OCI-M1 (cell line): ENCODE measurements at places on chromosomes 3 and 15.

GRCh38 chr3:186997473-186997939, 67.2 kb downstream of the ST6GAL1 start:
- DNase-seq, result peak; percentile 44

- no peak for DNase-seq
Observed at GRCh38 chr3:73498764-73499622, 125.7 kb downstream of the PDZRN3 start.

- DNase-seq, result no peak
Observed at GRCh38 chr3:192916371-192917027, 1.2 kb downstream of the MB21D2 start.

DNA sequence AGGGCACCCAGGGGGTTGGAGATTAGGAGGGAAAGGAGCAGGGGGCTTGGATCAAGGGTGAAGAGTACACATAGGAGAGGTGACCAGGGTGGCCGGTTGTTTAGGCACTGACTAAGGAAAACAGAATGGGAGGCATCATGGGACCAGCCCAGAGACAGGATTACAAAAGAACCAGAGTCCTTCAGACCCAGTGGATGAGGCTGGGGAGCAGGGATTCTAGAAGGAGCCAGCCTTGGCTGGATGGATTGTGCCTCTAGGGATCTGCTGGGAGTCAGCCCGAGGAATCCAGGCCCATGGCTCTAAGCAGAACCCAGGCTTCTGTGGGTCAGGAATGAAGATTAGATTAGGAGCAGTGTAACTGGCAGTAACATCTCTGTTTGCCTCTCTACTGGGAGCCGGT, 98.6 kb downstream of the ARNT2 start:
- no peak for DNase-seq

DNA sequence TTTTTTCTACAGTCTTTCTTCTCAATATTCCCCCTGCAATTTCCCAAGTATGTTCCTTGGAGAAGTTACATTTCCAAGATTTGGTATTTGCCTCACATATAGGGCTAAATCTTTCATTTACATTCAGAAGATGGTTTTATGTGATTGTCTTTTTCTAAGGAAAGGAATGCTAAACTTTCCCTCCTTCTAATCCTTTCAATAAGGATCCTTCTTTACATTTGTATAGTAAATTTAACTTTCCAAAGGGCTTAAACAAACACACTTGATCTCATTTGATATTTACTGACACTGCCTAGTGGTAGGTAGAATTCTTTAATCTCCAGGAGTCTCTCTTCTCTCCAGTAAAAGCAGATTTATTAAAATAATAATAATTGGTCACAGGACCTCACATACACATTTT, 185.3 kb downstream of the LSAMP start:
- no peak for DNase-seq

DNA sequence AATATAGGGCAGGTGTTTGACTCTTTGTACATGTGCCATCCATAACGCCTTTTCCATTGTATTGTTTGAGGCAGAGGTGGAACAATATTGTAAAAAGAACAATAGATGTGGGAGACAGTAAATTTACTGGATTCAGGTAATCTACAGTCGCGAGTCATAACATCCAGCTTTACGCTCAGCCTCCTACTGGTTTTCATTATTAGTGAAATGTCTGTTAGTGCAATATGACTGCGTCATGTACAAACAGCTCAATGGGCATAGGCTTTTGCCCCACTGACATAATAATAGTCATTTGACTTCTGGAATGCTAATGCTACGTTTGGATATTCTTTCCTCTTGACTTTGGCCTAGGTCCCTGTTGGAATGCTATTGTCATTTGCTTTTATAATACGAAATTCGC, 9.5 kb downstream of the CACNA2D3 start:
- no peak for DNase-seq

DNA sequence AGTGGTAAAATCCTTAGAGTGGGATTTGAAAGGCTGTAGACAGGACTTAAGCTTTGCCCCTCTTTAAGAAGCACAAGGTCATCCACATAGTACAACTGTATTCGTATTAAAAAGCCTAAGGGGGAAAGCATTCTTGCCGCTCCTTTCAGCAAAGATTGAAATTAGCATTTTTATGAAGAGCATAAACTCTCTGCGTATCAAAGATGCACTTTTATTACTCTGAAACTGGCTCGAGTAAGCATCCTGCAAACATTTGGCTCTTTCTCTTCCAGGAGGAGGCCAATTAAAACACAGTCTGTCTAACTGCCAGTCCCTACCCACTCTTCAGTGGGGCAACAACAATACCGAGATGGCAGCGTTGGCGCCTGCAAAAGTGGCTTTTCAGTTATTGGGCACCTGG, 192.5 kb upstream of the TPRG1 start:
- DNase-seq, result no peak

DNA sequence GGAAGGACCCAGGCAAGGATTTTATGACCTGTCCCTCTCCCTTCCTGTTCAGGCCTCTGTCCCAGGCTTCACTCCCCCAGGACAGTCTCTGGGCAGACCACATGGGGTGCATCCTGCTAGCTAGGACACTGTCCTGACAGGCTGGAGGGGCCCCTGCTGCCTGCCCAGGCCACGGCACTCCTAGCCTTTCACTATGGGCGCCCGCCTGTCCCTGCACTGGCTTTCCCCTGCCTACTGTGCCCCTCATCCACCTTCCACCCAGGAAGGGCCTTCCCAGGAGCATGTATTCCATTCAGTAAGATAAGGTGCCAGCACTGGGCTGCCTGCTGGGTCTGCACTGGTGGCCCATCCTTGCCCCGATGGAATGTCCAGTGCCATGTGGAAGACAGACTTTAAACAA, 145.3 kb downstream of the DNAJB8 start:
- no peak for DNase-seq

- DNase-seq, result no peak
Observed at GRCh38 chr3:56294286-56294685, 174.0 kb downstream of the ERC2 start.

GRCh38 chr15:90046911-90047392, 45.8 kb downstream of the ZNF710 start:
- no peak for DNase-seq

DNA sequence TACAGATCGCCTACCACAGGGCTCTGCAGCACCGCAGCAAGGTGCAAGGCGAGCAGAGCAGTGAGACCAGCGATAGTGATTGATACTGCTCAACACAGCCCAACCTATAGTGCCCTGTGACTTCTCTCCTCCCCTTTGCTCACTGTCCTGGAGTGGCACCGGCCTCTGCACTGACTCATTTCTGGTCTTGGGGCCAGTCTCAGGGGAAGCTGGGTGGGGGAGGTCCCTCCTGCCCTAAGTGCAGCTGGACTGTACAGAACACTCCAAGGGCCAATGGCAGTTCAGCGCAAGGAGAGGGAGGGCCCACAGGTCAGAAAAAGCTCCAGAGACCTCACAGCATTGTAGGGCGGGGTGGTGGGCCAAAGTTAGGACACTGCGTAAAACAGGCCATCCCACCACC, 2.5 kb upstream of the OGG1 start:
- DNase-seq, result no peak

DNA sequence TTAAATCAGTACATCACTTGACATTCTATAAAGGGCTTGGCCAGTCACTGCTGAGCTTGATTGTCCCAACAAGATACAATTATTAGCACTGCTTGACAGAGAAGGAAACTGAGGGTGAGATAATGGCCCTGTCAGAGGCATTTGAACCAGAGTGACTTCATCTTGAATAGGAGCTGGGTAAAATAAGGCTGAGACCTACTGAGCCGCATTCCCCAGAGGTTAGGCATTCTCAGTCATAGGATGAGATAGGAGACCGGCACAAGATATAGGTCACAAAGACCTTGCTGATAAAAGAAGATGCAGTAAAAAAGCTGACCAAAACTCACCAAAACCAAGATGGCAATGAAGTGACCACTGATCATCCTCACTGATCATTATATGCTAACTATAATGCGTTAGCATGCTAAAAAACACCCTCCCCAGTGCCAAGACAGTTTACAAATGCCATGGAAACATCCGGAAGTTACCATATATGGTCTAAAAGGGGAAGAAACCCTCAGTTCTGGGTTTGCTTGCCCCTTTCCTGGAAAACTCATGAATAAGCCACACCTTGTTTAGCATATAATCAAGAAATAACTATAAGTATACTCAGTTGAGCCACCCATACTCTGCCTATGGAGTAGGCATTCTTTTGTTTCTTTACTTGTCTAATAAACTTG, 239.1 kb upstream of the SETMAR start:
- DNase-seq, result peak; percentile 52

DNA sequence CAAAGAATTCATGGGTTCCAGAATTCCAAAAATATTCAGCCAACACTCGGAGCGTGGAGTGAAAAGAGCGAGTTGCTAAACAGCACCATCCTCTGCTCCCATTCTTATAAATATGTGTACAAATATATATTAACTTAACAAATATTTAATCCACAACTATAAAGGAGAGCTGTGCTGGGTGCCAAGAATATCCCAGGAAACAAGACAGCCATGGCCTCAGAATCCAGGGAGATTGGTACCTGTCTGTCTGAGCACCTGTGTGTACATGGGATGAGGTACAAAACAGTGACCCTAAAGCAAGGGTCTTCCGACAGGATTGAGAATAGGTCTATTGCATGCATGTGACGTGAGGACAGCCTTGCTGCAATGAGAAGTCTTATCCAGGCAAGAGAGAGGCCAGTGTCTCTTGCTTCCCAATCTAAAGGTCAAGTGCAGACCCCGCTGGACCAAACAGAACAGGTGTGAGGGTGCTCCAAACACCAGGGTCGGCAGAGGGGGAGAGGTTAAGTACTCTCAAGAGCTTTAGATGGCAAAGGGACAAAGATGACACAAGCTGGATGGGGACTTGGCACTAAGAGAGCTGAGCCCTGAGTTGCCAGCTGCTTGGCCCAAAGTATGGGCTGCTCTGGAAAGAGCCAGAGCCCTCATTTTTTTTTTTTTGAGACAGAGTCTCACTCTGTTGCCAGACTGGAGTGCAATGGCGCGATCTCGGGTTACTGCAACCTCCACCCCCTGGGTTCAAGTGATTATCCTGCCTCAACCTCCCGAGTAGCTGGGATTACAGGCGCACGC, 36.2 kb downstream of the HOMER2 start:
- no peak for DNase-seq

- DNase-seq, result no peak
Observed at GRCh38 chr15:27464941-27465612, 494.1 kb downstream of the GABRG3 start.

GRCh38 chr3:134373271-134374104, 759 bp downstream of the AMOTL2 start:
- DNase-seq, result no peak

DNA sequence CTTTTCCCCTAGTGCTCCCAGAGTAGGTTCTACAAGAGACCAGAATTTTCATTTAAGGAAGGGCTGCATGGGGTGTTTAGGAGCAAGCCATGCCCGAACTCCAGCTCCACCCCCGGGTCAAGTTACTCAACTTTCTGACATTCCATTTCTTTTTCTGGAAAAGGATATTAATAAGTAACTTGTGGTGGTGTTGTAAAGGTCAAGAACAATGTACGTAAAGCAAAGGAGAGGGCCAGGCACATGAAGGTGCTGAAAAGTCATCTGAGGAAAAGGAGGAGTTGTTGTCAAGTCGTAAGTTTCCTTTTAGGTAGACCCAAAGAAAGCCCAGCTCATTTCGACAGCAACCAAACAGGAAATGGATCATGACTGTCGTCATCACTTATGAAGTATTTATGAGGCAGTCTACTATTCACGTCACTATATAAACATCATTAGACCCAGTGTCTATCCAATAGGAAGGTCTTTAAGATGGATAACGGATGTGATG, 319.6 kb upstream of the IL12A start:
- DNase-seq, result no peak

DNA sequence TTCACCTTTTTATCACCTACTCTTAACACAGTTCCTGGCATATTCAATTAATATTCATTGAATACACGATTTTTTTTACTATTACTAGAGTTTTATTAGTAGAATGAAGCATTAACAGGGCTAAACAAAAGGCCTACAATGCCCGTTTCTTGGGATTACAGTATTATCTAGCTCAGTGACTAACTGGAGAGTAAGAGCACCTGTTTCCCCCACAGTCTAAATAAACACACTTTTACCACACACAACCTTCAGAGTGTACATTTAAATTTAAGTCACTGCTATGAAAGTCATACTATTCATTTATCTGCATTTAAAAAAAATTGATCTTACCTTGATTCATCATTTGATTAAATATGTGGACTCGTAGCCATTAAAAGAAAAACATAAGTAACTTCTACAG, 74.8 kb downstream of the PLOD2 start:
- no peak for DNase-seq

- no peak for DNase-seq
Observed at GRCh38 chr3:64460141-64460730, 227.6 kb downstream of the ADAMTS9 start.

GRCh38 chr15:59406446-59406845, 31.5 kb upstream of the FAM81A start:
- no peak for DNase-seq

- no peak for DNase-seq
Observed at GRCh38 chr15:101242999-101243336, 8.9 kb downstream of the CHSY1 start.

- no peak for DNase-seq
Observed at GRCh38 chr3:16060358-16060852, 114.1 kb upstream of the GALNT15 start.

DNA sequence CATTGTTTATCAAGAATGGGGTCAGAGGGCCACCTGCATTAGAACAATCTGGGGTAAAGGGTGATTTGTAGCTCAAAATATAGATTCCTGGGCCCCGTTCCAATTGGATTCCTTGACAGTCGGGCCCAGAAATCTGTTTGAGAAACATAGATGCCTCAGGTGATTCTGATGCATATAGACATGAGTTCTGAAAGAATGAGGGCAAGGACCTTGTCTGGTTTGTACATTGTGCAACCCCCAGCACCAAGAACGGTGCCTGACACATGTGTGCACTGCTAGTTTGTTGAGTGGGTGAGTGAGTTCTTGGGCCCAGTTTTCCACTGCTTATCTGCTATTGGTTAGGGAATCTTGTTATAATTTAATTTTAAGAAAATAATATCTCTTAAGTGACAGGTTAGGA, 16.6 kb downstream of the CRYBG3 start:
- DNase-seq, result no peak

- DNase-seq, result no peak
Observed at GRCh38 chr15:25733856-25734679, 129.1 kb downstream of the ATP10A start.

GRCh38 chr15:35992791-35993190, 446.8 kb upstream of the DPH6 start:
- no peak for DNase-seq

- peak; percentile 67 for DNase-seq
Observed at GRCh38 chr15:84715441-84716035, 401 bp downstream of the SEC11A start.

GRCh38 chr3:161291191-161291901, 70.2 kb downstream of the NMD3 start:
- DNase-seq, result no peak

DNA sequence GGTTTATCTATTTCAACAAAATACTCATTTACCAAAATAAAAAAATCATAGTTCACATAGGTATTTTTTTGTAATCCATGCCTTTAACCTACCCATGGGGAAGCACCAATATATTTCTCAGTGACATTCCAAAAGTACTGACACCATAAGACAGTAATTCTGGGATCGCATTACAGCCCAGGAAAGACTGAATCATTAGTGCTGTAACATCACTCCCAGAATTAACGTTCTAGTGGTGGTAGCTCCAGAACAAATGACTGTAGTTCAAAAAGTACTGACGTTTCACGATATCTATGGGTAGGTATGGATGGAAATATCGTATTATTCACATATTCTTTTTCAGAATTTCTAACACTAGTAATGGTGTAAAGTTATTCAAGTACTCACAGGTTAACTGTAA, 54.3 kb upstream of the NEK10 start:
- DNase-seq, result no peak

- no peak for DNase-seq
Observed at GRCh38 chr3:35974872-35975271, 335.5 kb downstream of the ARPP21 start.

- DNase-seq, result no peak
Observed at GRCh38 chr15:49079340-49080039, 33.2 kb upstream of the SECISBP2L start.
